ENCODE measurements at places on chromosomes 4 and X. TPM values are rescaled to one million over a fixed set of nuclear protein-coding genes. Genes with fewer than 3 reads are reported as not detected.

Gene DSPP
- total RNA-seq = not detected

Gene TMLHE
- total RNA-seq = 20.5 TPM

Gene AKAP4
- not detected for total RNA-seq

Gene OPHN1
- 4.8 TPM for total RNA-seq

Gene C1QTNF7
- 1.8 TPM for total RNA-seq

Gene TLR7
- total RNA-seq = 2.0 TPM

Gene NLRP2B
- not detected for total RNA-seq

Gene PAGE2B
- not detected for total RNA-seq

Gene CXorf49
- total RNA-seq = not detected

Gene EVC2
- 4.0 TPM for total RNA-seq

Gene NALF2
- total RNA-seq = 0.32 TPM

Gene SASH3
- 24.3 TPM for total RNA-seq

Gene TDO2
- total RNA-seq = not detected

Gene MBNL3
- 14.6 TPM for total RNA-seq

Data from mesenteric fat pad (tissue), 1 donor.